Adrenal gland (tissue), 19 donors: ENCODE measurements at places on chromosomes 4 and X.

- no peak for DNase-seq
Observed at GRCh38 chrX:12975670-12975965, 708 bp downstream of the TMSB4X start.

DNA sequence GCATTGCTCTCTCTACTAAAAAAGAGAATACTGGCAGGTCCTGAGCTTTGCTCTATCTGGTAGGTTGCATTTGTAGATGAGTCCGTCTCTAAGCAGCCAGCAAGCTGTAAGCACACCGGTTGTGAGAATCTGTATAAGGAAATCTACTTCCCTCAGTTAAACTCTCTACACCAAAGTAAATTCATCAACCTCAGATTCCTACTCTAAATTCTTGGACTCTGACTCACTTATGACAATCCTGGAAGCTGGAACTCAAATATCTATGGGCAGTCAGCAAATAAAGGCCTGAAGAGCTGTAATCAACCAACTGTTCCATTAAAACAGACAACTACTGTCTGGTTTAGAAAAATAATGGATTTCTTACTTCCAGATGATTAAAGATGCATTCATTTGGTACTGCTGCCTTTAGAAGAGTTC is 37.9 kb downstream of the FAT1 start:
- DNase-seq: no peak

DNA sequence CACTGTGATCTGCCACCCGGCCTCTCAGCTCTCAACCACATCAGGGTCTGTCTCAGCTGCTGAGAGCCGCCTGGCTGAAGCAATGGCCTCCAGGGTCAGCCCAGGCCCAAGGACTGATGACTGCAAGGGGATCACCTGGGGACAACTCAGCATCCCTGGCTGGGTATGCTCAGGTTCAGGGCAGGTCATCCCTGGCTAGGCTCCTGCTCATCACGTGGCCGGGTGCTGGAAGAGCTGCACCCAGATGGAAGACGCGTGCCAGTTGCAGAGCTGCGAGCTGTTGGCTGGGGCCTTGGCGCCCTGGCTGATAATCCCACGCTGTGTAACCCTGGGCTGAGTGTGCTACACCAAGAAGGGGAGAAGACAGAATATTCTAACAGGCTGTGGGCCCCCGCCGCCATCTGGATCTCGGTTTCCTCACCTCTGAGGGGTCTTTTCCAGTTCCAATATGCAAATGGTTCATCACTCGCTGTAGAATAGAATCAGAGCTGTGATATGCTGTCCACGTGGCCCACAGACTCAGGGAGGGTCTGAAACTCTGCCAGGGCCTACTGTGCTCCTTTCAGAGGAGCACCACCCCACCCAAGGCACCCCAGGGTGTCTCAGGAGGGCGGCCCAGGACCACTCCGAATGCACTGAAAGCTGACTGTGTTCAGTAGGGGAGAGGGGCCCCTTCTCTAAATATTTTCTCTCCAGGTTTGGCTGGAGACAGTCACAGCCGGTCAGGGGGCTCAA is 338.8 kb downstream of the BCOR start:
- DNase-seq: no peak

- no peak for DNase-seq
Observed at GRCh38 chr4:41437111-41437536, 100.8 kb upstream of the LIMCH1 start.
